NCI-H2081 treated with DMSO at 0.1 percent for 48 hours (cell line): ENCODE measurements at places on chromosomes 7 and 10.

DNA sequence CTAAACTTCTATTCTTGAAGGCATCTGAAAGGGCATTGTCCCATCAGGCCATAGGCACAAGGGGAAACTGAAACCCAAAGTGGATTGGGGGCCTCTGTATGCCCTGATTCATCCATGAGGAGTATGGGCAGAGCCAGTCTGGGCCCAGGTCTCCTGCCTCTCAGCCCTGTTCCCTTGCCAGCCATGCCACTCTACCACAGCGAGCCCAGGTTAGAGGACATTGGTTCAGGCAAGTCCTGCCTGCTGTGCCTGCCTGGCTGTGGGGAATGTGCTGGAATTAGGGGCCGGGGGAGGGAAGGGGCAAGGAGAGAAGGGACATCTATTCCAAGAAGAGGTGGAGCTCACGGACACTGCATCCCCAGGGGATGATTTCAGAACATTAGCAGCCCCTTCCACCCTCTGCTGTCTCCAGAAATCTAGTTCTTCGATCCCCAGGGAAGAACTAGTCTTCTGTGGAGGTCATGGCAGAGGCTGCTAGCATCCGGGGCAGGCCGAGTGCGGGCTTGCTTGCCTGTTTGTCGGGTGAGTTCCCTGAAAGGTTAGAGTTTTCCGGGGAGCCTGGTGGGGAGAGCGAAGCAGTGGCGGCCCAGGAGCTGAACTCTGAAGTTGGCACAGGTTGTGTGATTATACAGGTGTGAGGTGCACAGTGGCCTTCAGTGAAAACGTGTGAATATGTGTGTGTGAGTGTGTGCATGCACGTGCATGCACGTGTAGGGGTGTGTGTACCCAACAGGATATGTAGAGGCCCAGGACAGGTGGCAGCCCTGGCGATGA, 37.8 kb downstream of the TBATA start:
- DNase-seq = no peak

DNA sequence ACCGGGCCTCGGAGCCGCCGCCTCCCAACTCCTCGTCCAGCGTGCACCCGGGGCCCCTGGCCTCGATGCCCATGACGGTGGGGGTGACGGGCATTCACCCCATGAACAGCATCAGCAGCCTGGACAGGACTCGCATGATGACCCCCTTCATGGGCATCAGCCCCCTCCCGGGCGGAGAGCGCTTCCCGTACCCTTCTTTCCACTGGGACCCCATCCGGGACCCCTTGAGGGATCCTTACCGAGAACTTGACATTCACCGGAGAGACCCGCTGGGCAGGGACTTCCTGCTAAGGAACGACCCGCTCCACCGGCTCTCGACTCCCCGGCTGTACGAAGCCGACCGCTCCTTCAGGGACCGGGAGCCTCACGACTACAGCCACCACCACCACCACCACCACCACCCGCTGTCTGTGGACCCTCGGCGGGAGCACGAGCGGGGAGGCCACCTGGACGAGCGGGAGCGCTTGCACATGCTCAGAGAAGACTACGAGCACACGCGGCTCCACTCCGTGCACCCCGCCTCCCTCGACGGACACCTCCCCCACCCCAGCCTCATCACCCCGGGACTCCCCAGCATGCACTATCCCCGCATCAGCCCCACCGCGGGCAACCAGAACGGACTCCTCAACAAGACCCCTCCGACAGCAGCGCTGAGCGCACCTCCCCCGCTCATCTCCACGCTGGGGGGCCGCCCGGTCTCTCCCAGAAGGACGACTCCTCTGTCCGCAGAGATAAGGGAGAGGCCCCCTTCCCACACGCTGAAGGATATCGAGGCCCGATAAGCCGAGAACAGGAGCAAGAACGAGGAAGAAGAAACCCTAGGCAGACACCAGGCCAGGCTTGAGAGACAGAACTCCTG, 341.5 kb upstream of the GALNT17 start:
- DNase-seq = no peak

DNA sequence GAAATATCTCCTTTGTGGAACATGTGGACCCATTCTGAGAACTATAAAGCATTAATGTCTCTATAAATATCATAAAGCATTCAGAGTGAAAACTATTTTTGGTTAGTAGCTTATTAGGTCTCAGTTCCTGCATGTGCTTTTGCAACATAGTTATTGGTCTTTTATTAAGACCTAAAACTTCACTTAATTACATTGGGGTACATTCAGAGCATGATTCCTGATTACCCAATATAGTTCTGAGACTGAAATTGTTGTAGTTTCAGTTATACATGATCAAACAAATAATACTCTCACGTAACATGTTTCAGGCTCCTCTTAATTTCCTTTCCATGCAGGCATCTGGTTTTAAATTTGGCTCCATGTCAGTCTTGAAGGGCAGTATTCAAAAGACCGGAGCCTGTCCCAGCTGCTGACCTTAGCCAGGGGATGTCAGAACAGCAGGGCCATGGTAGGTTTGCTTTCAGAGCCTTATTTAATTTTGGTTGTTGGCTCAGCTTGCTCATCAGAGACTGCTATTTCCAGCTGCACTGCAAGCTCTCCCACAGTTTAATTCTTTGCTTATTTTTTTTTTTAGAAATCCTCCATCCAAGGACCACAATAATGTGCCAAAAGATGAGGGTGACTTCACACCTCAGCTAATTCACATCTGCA, 447.8 kb upstream of the FZD8 start:
- no peak for DNase-seq

- no peak for DNase-seq
Measured at GRCh38 chr10:131978851-131979250, 2.9 kb downstream of the BNIP3 start.

- DNase-seq = no peak
Measured at GRCh38 chr10:129446183-129446581, 20.9 kb upstream of the MGMT start.

GRCh38 chr10:97463363-97464132, 17.6 kb downstream of the ZDHHC16 start:
- DNase-seq = no peak

GRCh38 chr10:61323726-61324125, 129.5 kb downstream of the TMEM26 start:
- no peak for DNase-seq

GRCh38 chr10:13453896-13454295, 74.9 kb downstream of the BEND7 start:
- no peak for DNase-seq

DNA sequence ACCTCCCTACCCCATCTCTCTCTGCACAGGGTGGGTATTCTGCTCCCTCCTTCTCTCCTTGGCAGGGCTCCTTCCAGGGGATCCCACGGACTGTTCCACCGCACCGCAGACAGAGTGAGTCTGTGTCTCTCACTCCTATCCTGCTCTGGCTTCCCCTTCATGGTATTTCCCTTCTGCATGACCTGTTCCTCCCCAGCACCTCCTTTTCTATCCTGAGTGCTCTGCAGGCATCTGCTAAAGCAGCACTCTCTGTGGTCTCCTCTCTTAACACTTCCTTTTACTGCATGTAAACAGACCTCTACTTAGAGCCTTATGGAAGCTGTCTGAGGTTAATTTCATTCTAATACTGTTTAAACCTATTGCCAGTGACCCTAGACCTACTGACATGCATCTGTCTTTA, 171.5 kb downstream of the CCSER2 start:
- no peak for DNase-seq
